ENCODE measurements at places on chromosomes 12 and 14.

DNA sequence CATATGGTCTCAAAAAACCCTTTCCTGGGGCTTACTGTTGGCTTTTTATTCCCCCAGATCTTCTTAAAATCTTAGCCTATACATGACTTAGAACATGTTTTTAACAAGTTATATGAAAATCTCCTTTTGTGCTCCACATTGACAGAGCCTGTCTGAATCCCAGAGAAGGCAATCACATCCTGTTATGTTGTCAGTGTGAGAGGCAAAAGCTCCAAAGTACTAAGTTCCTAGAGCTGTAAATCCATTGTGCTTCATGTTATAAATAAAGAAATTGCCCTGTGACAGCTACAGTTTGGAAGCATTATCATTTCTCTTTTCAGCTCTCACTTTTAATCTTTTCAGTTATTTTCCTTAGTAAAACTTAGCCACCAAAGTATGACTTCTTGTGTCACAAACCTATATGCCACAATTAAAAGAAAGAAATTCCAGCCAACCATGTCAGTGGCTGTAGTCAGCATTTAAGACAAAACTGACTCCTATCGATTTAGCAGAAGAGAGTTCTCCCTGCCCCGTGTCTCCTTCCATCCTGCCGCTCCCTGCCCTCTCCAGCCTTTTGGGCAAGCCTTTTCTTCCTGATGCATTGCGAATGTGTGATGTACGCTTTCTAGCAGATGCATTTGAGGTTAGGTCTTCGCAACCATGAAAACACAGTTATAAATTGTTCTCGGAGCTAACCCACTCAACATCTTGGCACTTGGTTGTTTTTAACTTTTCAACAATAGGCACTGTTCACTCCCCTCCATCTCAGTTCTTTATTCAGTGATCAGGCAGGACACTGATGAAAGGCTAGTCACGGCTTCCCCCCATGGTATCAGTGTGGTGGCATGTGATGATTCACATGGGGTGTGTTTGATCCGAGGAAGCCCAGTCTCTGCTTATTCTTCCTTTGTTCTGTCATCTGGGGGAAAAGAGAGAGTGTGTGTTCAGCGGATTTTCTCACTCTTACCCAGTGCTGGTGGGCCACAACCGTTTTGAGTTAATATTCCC is 143.5 kb downstream of the SSPN start:
- DNase-seq, result no peak

- DNase-seq, result no peak
Measured at GRCh38 chr12:68932128-68932960, 627 bp downstream of the CPM start.

GRCh38 chr12:15323480-15323879 is 1.2 kb downstream of the PTPRO start:
- no peak for DNase-seq

DNA sequence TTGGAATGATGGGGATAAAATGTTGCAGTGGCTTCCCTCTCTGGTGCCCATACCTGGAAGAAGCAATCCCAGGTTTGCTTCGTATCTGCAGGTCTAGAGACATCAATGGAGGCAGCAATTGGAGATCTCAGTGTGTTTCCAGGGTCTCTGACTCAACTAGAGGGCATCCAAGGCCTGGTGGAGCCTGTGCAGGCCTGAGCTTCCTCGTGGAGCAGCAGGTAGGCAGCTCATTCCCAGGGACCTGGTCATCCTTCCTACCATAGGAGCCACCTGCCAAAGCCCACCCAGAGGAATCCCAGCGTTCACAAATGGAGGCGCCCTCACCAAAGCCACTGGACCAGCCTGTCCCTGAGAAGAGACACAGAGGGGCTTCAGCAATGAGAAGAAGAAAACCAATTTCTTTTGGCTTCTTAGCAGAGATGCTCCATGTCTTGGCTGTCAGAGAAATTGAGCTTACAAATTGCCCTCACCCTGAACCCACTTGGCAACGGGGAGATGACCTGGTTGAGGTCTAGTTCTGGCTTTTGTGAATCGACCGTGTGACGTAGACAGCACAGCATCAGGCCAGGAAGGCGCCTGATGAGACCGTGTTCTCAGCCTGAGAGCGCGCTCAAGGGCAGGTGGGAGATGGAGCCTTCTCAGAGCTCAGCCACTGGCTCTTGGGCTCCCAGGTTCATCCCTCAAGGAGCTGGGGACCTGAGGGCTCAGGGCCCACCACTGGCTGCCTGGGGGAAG is 283.6 kb downstream of the DPF3 start:
- DNase-seq, result no peak

GRCh38 chr12:74957634-74958033 is 252.0 kb downstream of the KCNC2 start:
- DNase-seq, result no peak

DNA sequence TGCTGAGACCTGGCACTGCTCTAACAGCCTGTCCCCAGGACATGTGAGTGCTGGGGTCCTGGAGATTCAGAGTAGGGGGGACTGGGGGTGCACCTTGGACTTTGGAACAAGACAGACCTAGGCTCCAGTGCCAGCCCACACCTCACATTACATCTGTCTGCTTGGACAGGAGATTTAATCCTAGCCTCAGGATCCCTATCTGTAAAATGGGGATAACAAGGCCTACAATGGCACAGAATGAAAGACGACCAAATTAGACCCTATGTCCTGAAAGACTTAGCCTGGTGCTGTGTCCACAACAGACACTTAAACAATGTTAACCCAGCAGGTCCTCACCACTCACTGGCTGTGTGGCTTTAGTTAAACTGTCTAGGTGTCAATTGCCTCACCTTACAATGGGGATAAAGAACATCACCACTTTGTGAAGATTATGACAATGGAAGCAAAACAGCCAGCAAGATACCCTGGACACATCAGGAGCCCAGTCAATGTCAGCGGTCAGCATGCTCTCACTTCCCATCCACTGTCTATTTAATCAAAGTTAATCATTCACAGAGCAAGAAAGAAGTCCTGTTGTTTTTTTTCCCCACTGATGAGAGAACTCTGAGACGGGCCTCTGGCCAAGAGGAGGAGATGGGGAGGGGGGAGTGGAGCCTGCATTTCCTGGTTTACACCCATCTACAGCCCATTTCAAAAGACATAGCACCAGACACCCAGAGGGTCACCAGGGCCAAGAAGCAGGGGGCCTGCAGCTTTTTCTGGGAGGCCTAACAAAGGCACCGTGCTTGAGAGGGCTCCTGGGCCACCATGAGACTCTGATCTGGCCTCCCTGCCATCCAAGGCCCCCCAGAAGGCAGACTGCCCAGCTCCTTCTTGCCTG is 40.6 kb downstream of the ACTN1 start:
- DNase-seq, result no peak

DNA sequence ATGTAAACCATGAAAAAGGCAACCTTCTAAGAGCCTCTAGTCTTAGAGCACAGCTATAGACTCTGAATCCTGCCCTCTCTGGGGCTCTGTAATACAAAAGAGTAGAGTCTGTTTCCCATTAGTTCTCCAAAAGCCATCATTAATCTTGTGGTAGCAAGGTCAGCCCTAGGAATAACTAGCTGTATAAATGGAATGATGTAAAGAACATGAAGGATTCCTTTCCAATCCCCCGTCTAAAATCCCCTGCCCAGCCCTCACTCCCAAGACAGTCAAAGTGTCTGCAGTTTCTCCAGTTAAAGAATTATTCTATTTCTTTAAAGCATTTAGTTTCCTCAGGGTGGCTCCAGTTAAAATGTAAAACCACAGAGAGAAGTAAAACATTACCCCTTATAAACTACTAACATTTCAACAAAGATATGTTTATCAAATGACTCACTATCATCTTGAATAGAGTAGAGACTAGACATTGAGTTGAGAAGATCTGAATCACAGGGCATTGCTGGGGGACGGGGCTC is 104.2 kb downstream of the ST8SIA1 start:
- no peak for DNase-seq

GRCh38 chr12:10940389-10940788 is 1.3 kb upstream of the TAS2R14 start:
- DNase-seq, result peak; percentile 9
